Parietal lobe (tissue), 2 donors: ENCODE measurements at places on chromosomes 12 and 14. TPM values are rescaled to one million over a fixed set of nuclear protein-coding genes. Genes with fewer than 3 reads are reported as not detected.

Gene RNASE3
- not detected for total RNA-seq

Gene GRIN2B
- total RNA-seq, result 243 TPM

Gene LACRT
- not detected for total RNA-seq

Gene OLR1
- 3.4 TPM for total RNA-seq

Gene PCED1B
- 1.3 TPM for total RNA-seq

Gene KLC1
- 534 TPM for total RNA-seq

Gene GRIP1
- total RNA-seq, result 98.6 TPM

Gene LUM
- total RNA-seq, result 4.4 TPM

Gene PTGES3
- 83.9 TPM for total RNA-seq

Gene GARIN6
- total RNA-seq, result not detected

Gene C14orf132
- 66.4 TPM for total RNA-seq

Gene PLEKHG7
- total RNA-seq, result not detected

Gene CFAP251
- total RNA-seq, result 13.1 TPM
